ENCODE measurements at places on chromosomes 4 and X.

DNA sequence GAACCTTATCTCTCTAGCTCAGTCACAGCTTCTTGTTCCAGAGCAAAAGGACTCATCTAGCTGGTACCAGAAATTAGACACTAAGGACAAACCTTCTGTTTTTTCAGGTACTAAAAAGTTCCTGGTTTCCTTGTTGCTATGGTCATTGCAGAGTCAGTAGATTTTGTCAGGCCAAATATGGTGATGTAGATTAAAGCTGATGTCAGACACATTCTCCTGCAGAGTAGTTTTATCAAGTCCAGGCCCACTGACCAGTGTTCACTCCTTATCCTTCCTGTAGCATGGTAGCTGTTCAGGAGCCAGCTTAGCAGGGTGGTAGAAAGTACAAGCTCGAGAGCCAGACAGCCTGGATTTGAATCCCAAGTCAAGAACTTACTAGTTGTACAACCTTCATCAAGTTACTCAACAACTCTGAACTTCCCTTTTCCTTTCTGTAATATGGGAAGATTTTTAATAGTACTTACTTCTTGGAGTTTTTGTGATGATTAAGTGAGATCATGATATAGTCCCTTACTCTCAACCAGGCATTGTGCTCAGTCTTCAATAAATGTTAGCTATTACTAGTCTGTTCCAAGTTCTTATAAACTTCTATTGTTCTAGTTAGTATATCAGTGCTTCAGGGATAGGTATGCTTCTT, 17.9 kb downstream of the OCRL start:
- DNase-seq, result no peak

- DNase-seq, result no peak
These were observed 447.1 kb upstream of the AMOT start for GRCh38 chrX:113287761-113288160.

DNA sequence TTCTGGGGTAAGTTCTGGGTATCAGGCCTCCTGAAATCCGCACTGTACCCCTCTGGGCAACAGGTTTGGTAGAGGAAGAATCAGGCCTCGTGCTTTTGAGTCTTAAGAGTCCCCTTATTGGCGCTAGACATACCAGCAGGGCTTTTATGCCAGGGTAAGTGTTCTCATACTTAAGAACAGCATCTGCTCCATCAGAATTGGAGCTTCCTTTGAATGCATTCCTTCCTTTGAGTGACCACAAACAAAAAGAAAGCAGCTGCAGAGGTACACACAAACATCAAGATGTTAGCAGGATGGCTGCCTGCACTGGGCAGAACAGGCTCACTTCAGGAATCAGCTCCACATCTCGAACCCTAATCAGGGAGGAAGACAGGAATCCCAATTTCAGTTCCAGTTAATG, 156.8 kb downstream of the MGST2 start:
- no peak for DNase-seq

DNA sequence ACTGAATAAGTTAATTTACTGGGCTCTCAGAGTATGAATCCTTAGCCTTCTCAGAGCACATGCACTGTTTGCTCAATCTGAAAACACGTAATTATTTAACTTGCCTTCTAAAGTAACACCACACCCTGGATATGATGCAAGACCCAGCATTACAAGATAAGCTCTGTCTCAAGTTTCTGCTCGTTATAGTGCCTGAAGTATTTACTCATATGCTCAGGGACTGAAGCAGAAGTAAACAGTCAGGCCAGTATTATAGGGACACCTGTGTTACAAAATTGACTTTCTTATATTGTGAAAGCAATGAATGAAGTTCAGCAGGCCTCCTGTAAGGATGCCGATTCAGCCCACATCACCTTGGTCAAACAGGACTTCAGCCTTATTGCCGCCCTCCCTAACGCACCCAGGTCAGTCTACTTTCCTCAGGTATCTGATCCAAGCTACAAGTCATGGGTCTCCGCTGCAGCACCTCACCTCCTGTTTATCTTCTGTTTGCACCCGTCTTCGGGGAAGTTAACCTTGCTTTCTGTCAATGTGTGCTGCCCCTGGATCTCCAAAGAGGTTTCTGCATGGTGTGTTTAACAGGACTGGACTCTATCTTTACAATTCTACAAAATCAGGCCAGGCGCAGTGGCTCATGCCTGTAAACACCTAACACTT, 42.8 kb upstream of the KLF3 start:
- DNase-seq, result no peak

GRCh38 chrX:147602176-147602696, 309.5 kb upstream of the FMR1 start:
- no peak for DNase-seq

DNA sequence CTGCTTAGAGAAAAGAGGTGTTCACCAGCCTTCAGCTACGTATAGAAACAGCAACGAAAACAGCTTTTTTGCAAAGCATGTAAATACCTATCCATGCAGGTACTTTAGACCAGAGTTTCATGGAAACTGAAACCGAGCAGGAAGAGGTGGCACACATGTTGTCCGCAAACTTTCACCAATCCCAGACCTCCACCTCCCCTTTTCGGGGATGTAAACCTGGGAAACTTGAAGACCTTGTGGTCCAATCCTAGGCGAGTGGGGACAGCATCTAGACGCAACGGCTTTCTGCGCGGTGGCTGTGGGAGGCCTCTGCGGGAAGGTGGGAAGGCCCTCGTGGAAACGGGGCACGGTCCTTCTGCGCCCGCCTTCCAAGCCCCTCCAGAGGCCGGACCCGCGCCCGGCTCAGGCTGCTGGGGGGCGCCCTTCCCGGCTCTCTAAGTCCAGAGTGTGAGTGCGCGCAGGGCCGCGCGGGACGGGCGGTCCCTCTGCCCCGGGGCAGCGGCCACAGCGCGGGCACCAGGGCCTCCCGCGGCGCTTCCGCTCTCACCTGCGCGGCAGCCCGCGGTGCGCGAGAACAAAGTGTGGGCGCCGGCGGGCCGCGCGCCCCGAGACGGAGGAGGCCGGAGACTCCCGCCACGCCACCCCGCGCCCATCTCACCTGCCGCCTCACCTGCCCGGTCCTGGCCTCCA, 830 bp upstream of the SHROOM2 start:
- DNase-seq, result no peak

DNA sequence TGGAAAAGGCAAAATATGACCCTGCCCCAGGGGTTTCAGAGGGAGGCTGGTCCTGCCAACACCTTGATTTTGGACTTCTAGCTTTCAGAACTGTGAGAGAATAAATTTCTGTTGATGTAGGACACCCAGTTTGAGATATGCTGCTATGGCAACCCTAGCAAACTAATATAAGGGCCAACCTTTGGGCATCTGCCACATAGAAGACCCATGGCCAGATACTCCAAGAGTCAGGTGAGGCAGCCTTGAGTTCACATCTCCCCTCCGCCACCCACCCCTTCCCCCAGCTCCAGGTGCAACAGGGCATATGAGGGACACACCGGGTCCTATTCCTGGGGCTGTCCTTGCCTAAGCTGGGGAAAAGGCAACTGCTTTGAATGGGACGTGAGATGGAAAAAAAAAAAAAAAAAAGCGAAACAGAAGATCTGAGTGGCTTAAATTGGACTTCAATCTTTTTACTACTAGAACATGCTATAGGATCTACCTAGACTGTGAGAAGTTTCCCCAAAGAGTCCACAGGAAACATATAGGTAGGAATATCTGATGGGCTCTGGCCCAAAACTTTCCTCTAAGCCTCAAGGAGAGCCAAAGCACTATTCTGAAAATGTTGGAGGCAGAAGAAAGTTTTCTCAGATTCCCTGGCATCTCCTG, 56.5 kb upstream of the PROM1 start:
- no peak for DNase-seq

GRCh38 chr4:172096786-172097185, 283.6 kb downstream of the GALNTL6 start:
- DNase-seq, result no peak

DNA sequence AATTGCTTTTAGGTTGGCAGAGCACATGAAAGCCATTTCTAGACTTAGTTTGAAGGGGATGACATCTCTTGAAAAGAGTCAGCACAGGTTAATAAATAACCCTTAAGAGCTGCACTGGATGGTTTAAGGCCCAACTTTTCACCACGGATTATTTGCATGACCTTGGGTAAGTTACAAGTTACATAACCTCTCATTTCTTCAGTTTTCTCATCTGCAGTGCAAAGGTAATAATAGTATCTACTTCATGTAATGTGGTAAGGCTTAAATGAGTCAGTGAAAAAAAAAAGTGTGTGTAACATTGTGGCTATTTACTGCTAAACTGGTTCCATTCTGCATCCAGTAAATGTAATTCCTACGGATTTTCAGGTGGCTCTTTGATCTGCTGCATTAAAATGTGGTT, 715.8 kb downstream of the CCSER1 start:
- DNase-seq, result no peak

GRCh38 chrX:119880076-119880475, 8.4 kb downstream of the NDUFA1 start:
- DNase-seq, result no peak

GRCh38 chr4:158125310-158125709, 47.5 kb downstream of the GASK1B start:
- DNase-seq, result no peak

GRCh38 chr4:52288212-52288855, 237.2 kb downstream of the SPATA18 start:
- DNase-seq, result no peak

GRCh38 chrX:74420196-74421035, 877 bp upstream of the SLC16A2 start:
- DNase-seq, result no peak

DNA sequence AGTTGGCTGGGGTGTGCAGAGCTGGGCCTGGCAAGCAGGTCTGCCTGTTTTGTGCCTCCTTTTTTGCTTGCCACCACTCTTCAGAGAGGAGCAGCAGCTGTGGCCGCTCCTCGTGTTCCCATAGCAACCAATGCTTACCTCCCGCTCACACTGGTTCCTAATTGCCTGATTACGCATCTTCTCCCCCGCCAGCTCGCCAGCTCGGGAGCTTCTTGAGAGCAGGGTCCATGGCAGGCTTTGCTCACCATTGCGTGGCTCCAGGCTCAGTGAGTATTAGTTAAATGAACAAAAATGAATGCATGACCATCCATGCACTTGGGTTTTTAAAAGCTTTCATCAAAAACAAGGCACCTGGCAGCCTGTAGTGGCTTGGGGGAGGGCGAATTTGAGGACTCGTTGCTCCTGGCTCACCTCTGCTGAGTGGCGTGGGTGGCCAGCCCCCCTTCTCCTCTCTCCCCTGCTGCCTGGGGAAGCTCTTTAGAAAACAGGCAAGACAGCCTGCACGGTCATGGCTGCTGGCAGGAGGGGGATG, 14.2 kb upstream of the PJA1 start:
- DNase-seq, result no peak

- DNase-seq, result no peak
These were observed 37.7 kb upstream of the FRAS1 start for GRCh38 chr4:78019414-78019813.

DNA sequence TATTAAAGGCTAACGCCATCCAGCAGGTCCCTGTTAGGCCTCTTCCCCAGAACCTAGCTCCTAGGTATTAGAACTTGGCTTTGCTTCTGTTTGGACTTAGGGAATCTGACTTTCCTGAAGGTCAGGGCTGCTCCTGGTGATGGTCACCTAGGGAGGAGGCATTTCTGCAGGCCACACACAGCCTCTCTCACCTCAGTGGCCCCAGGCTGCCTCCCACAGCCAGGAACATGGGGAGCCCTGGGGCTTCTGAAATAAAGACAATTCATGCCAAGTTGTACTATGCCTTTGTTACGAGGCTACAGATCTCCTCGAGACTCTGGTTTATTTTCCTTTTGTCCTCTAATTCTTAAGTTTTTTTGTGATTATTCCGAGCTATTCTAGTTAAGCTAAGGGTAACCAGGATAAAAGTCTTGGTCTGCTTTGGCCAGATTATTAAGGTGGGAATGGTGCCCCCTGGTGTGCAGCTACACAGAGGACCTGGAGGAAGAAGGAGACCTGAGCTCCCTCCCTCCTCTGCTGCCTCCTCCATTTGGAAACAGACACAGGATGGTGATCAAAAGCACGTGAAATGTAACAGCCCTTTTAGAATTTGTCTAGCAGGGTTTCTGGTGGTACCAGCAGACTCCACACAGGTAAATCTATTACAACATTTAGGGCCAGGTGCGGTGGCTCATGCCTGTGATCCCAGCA, 131.0 kb downstream of the DCLK2 start:
- DNase-seq, result no peak

DNA sequence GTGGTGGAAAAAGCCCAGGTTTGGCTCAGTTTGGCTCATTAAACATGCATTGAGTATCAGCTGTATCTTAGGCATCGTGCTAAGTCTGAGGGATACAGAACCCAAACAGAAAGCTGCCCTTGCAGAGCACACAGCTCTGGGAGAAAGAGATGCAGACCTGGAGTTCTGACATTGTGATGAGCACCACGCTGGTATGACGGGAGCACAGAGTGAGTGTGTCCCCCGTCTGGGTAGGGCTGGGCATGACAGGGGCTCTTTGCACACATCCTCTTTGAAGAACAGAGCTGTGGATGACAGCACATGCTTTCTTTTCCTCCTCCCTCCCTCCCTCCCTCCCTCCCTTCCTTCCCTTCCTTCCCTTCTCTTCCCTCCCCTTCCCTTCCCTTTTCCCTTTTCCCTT, 52.2 kb downstream of the CLCN4 start:
- no peak for DNase-seq

DNA sequence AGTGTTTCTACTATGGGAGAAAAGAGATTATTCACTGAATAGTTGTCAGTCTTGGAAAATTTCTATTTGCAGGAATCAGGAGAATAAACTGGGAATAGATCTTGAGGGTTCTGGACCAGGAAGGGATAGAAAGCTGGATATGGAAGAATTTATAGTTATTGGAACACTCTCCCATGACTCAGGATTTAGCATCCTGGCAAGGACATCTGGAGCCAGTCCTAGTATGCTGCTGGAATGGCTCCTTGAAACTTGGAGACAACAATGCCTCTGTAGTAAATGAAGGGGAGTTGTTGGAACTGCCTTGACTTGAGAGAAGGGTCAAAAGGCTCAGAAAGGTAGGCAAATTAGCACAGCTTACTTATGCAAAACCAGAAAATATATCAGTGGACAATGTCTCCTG, 23.5 kb upstream of the THOC2 start:
- no peak for DNase-seq

All from activated CD8-positive, alpha-beta memory T cell treated with anti-CD3 and anti-CD28 coated beads for 4 hours (primary cell).